ENCODE measurements at places on chromosomes 11 and 22.
A peak's percentile ranks its signal among the peaks of the same experiment; 100 is the strongest.

- DNase-seq: no peak
- H3K4me1 ChIP-seq: peaks cover 8% of the 10 kb centered on the region
- H3K36me3 ChIP-seq: no peaks in the 10 kb centered on the region
Measured at GRCh38 chr11:120545813-120546212, 34.3 kb downstream of the GRIK4 start.

GRCh38 chr11:86460461-86461385, 86.0 kb downstream of the CCDC81 start:
- no peak overlapping the region for H3K4me3 ChIP-seq
- H3K27ac ChIP-seq: no peak overlapping the region
- H3K27me3 ChIP-seq: no peaks in the 10 kb centered on the region
- H3K36me3 ChIP-seq: no peaks in the 10 kb centered on the region

DNA sequence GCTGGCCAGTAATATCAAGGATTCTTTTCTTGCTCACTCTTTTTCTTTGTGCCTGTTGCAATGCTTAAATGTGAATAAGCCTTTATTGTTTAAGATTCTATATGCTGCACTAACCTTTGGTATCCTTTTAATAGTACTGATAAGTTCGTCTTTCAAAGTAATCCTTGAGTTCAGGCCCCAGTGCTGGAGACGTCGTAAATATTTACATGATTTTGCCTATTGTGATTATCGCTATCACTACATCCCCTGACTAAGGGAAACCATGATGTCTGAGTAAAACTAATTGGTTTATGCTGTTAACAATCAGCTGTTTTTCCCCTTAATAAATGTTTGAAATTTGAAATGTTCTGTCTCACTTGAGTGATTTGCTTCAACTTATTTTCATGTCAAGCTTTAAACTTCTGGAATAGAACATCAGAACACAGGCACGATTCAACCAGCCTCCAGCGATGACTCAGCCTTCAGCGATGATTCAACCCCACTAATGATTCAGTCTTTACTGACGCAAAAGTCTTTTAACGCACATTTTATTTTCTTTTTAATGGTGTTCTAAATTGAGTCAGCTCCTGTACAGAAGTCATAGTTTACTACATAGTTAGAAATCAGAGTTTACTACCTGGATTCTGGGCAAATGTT, 3.9 kb downstream of the HTATIP2 start:
- peaks cover 8% of the 10 kb centered on the region for H3K4me1 ChIP-seq
- no peak overlapping the region for H3K27ac ChIP-seq
- H3K27me3 ChIP-seq: peaks cover 19% of the 10 kb centered on the region
- DNase-seq: no peak
- no peaks in the 10 kb centered on the region for H3K36me3 ChIP-seq

GRCh38 chr22:44608597-44609399, 93.2 kb upstream of the PRR5 start:
- H3K36me3 ChIP-seq: no peaks in the 10 kb centered on the region
- no peak overlapping the region for H3K27ac ChIP-seq
- H3K27me3 ChIP-seq: no peaks in the 10 kb centered on the region
- DNase-seq: no peak
- no peak overlapping the region for H3K4me3 ChIP-seq
- no peaks in the 10 kb centered on the region for H3K4me1 ChIP-seq

DNA sequence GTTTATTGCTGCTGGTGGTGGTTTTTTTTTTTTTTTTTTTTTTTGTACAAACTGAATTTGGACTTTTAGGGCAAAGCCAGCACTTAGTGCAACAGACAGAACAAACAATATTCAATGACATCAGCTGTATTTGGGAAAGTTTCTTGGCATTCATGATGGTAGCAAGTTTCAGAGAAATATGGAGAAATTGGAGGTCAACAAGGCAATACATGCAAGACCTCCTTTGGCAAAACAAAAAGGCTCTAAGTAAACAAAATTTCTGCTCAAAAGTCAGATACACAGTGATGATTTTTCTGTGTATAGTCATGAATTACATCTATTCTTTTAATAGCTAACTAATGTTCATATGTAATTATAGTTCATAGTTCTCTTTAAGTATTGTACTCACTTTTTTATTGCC, 612.5 kb upstream of the LUZP2 start:
- no peak overlapping the region for H3K4me3 ChIP-seq
- no peak overlapping the region for H3K27ac ChIP-seq
- no peaks in the 10 kb centered on the region for H3K36me3 ChIP-seq
- no peaks in the 10 kb centered on the region for H3K27me3 ChIP-seq
- no peaks in the 10 kb centered on the region for H3K4me1 ChIP-seq

GRCh38 chr11:77505956-77506355, 32.1 kb upstream of the PAK1 start:
- peak overlapping the region; percentile 63 for H3K27ac ChIP-seq
- H3K4me1 ChIP-seq: peaks cover 32% of the 10 kb centered on the region
- H3K27me3 ChIP-seq: no peaks in the 10 kb centered on the region
- peak; percentile 58 for DNase-seq

GRCh38 chr11:95076416-95076815, 9.7 kb downstream of the SRSF8 start:
- no peak overlapping the region for H3K27ac ChIP-seq
- no peaks in the 10 kb centered on the region for H3K36me3 ChIP-seq
- no peaks in the 10 kb centered on the region for H3K4me1 ChIP-seq
- DNase-seq: peak; percentile 92

DNA sequence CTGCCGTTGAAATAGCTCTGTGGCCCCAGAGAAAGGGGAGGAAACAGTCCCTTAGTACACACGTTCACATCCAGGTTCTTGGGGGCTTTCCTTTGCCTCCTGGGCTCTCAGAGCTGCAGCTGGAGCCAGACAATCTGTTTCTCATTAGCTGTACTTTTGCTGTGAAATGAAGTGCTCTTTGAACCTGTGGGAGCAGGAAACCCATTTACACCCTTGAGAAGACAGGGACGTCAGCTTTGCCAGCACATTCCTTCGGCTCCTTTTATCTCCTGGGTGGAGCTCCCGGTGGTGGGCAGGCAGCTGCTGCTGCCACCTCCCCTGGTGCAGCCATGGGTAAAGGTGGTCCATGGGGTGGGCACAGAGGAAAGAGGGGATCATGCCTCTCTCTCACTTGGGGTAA, 80.6 kb upstream of the TIMP3 start:
- H3K27ac ChIP-seq: no peak overlapping the region
- no peak overlapping the region for H3K4me3 ChIP-seq
- DNase-seq: peak; percentile 86
- H3K4me1 ChIP-seq: no peaks in the 10 kb centered on the region
- no peaks in the 10 kb centered on the region for H3K27me3 ChIP-seq
- H3K36me3 ChIP-seq: no peaks in the 10 kb centered on the region

DNA sequence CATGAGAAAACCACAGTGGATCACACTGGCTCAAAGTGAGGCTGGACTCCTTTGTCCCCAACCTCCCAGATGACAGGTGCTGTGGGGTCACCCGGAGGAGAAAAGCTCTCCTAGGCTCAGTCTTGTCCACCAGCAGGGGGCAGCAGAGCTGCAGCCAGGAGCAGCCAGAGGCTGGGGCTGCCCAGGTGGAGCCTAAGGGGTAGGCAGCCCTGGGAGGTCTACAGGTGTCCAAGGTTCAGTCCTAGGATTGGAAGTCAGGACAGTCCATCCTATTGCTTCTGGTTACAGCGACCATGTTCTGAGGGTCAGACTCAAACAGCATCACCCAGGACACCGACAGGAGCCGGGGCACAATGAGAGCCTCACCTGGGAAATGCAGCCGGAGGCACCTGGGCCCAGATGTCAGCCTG, 77.6 kb upstream of the IGLL5 start:
- H3K27ac ChIP-seq: no peak overlapping the region
- H3K36me3 ChIP-seq: no peaks in the 10 kb centered on the region
- H3K4me1 ChIP-seq: no peaks in the 10 kb centered on the region
- no peaks in the 10 kb centered on the region for H3K27me3 ChIP-seq

- H3K4me1 ChIP-seq: peaks cover under 1% of the 10 kb centered on the region
- DNase-seq: no peak
- H3K27ac ChIP-seq: no peak overlapping the region
- no peaks in the 10 kb centered on the region for H3K36me3 ChIP-seq
Measured at GRCh38 chr11:17743808-17744119, 9.2 kb downstream of the KCNC1 start.

DNA sequence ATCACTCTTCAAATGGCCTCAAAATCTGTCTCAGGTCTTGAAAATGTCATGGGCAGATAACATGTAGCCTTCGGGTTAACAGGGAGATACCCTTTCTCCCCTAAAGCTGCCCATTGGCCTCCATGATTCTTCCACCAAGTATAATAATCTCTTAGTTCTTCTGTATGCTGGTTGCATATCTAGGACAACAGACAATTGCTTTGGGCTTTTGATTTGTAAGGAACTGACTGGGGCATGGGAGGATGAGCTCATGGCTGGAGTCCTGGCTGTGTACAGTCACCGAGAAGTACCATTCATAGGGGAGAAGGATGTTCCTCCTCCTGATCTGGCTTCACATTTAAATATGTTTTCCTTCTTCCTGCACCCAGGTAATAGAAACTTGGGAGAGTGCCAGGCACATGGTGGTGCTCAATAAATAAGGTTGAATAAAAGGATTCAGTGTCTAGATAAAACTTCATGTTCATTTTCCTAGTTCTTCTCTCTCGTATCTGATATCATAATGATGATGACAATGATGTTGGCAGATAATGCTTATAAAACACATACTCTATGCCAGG, 2.8 kb upstream of the AMPD3 start:
- H3K27ac ChIP-seq: no peak overlapping the region
- no peak overlapping the region for H3K4me3 ChIP-seq
- no peaks in the 10 kb centered on the region for H3K36me3 ChIP-seq
- peaks cover 23% of the 10 kb centered on the region for H3K4me1 ChIP-seq
- no peak for DNase-seq

DNA sequence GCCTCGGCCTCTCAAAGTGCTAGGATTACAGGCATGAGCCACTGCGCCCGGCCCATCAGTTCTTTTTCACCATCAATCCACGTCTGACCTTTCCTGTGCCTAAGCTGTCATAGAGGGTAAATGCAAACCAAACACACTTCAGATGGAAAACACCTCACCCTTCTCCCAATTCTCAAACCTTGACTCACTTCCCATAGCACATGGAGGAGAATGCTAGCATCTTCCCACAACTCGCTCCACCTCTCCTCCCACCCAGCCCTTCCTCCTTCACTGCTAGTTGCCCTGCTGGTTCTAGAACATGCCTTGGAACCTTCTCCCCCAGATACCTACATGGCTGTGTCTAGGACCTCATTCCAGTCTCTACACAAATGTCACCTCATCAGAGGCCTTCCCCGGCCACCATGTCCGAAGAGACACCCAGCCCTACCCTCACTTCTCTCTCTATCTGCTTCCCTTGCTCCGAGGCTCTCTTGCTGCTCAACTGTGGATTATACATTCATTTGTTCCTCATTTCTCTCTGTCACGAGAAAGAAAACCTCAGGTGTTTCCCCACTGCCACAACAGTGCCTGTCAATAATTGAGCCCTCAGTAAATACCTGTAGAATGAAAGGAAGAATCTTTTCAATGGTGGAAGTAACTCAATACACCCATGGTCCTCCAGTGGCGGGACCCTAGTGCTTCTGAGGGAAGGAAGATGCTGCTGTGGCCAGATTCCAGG, 21.3 kb upstream of the NCF4 start:
- no peaks in the 10 kb centered on the region for H3K4me1 ChIP-seq
- peaks cover 3% of the 10 kb centered on the region for H3K27me3 ChIP-seq
- no peak overlapping the region for H3K4me3 ChIP-seq
- DNase-seq: no peak

GRCh38 chr11:65165410-65166317, 4.4 kb upstream of the SPDYC start:
- DNase-seq: no peak
- H3K4me3 ChIP-seq: no peak overlapping the region
- no peaks in the 10 kb centered on the region for H3K36me3 ChIP-seq
- no peak overlapping the region for H3K27ac ChIP-seq
- H3K4me1 ChIP-seq: peaks cover 2% of the 10 kb centered on the region

- no peak for DNase-seq
- no peak overlapping the region for H3K27ac ChIP-seq
- H3K4me3 ChIP-seq: no peak overlapping the region
- H3K36me3 ChIP-seq: no peaks in the 10 kb centered on the region
- peaks cover 18% of the 10 kb centered on the region for H3K4me1 ChIP-seq
Measured at GRCh38 chr22:28379075-28379779, 300.4 kb downstream of the TTC28 start.

GRCh38 chr11:68302670-68303069, 9.7 kb upstream of the LRP5 start:
- no peak overlapping the region for H3K27ac ChIP-seq
- DNase-seq: no peak
- no peaks in the 10 kb centered on the region for H3K4me1 ChIP-seq

DNA sequence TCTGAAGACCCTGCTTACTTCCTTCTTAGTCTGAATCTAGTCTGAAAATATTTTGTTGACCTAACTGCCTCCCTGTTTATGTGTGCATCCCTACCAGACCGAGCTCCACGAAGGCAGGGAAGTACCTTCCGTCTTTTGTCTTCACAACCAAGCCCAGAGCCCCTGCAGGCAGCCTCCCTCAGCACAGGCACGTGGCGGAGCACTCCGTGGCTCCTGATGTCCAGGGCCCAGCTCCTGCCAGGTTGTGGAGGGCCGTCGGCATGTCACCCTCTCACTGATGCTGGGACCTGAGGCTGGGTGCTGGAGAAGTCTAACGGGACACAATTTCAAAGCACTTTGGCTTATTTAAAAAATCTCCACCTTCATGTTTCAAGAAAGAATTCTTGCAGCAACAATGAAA, 59.4 kb upstream of the CLTCL1 start:
- no peak overlapping the region for H3K27ac ChIP-seq
- no peak for DNase-seq
- H3K27me3 ChIP-seq: no peaks in the 10 kb centered on the region
- no peak overlapping the region for H3K4me3 ChIP-seq
- no peaks in the 10 kb centered on the region for H3K4me1 ChIP-seq

DNA sequence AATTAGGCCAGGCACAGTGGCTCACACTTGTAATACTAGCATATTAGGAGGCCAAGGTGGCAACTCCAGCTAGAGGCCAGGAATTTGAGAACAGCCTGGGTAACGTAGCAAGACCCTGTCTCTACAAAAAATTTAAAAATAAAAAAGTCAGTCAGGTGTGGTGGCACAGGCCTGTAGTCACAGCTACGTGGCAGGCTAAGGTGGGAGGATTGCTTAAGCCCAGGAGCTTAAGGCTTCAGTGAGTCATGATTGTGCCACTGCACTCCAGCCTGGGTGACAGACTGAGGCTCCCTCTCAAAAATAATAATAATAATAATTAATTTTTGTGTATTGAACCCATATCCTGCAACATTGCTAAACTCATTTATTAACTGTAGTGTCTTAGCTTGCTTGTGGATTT, 15.3 kb upstream of the TRIM29 start:
- H3K27ac ChIP-seq: no peak overlapping the region
- no peaks in the 10 kb centered on the region for H3K36me3 ChIP-seq
- H3K4me1 ChIP-seq: no peaks in the 10 kb centered on the region
- H3K27me3 ChIP-seq: no peaks in the 10 kb centered on the region

GRCh38 chr22:39317775-39318506, 1.5 kb downstream of the RPL3 start:
- H3K27me3 ChIP-seq: no peaks in the 10 kb centered on the region
- peak overlapping the region; percentile 96 for H3K27ac ChIP-seq
- H3K36me3 ChIP-seq: peaks cover 51% of the 10 kb centered on the region
- peaks cover 15% of the 10 kb centered on the region for H3K4me1 ChIP-seq

DNA sequence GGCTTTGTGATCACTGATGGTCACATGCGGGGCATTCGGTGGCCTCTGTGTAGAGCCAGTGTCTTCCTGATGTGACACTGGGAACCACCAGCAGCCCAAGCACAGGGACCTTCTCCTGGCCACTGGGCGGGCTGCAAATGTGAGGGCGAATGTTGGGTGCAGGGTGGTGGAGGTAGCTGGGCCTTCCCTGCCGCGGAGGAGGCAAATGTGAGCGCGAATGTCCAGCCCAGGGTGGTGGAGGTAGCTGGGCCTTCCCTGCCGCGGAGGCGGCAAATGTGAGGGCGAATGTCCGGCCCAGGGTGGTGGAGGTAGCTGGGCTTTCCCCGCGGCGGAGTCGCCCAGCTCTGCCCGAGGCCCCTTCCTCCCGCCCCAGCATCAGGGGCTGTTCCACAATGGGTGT, 23.3 kb downstream of the PTDSS2 start:
- DNase-seq: no peak
- H3K4me1 ChIP-seq: peaks cover 11% of the 10 kb centered on the region
- H3K4me3 ChIP-seq: no peak overlapping the region
- H3K27me3 ChIP-seq: no peaks in the 10 kb centered on the region

Data from cardiac muscle cell (in vitro differentiated cells and primary cell).